Motor neuron (in vitro differentiated cells): ENCODE measurements at places on chromosomes 3 and 15. TPM values are rescaled to one million over a fixed set of nuclear protein-coding genes. Genes with fewer than 3 reads are reported as not detected.
A peak's percentile ranks its signal among the peaks of the same experiment; 100 is the strongest.

The CHRD gene
- 6.9 and 8.2 TPM in 2 replicates for total RNA-seq

- peak; percentile 54 for ATAC-seq
Measured at GRCh38 chr3:69161587-69162307, 39.4 kb upstream of the LMOD3 start.

GRCh38 chr3:111112913-111113312 lies 41.3 kb downstream of the NECTIN3 start:
- ATAC-seq = no peak

- ATAC-seq = peak; percentile 71
Measured at GRCh38 chr3:13378155-13378554, 42.0 kb downstream of the NUP210 start.

DNA sequence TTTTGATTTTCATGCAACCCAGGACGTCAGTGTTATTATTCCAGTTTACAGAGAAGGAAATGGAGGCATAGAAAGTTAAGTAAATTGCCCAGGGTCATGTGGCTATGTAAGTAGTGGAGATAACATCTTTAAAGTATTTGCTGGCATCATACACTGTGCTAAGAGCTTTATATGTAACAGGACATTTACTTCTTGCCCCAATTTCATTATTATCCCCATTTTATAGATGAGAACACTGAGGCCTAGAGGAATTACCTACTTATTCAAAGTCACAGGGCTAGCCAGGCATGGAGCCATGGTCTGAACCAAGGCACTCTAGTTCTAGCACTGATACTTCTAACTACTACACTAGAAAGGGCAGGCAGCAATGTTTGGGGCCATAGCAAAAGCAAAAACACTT lies 107.3 kb upstream of the ANKRD28 start:
- ATAC-seq = no peak

The SPATA12 gene
- 1.0 and 1.1 TPM in 2 replicates for total RNA-seq
